Regular cardiac myocyte (primary cell): ENCODE measurements at places on chromosomes 5 and 9. TPM values are rescaled to one million over a fixed set of nuclear protein-coding genes. Genes with fewer than 3 reads are reported as not detected.

Gene DIRAS2
- 0.28 TPM in 1 of 2 replicates, not detected in the other for total RNA-seq

Gene PRR16
- total RNA-seq = 5.9 and 8.6 TPM in 2 replicates

Gene SLC36A3
- total RNA-seq = not detected in 2 replicates

Gene SGCD
- 0.77 and 0.85 TPM in 2 replicates for total RNA-seq

Gene EFNA5
- total RNA-seq = 1.4 and 2.5 TPM in 2 replicates

Gene LHX3
- under 0.01 TPM in 1 of 2 replicates, not detected in the other for total RNA-seq

Gene CNTFR
- total RNA-seq = not detected in 2 replicates

Gene DAB2
- total RNA-seq = 34.1 and 113 TPM in 2 replicates

Gene PCDHGA2
- total RNA-seq = 1.5 and 3.1 TPM in 2 replicates

Gene TSSK1B
- total RNA-seq = under 0.01 TPM in 1 of 2 replicates, not detected in the other

Gene ITK
- total RNA-seq = under 0.01 TPM in 1 of 2 replicates, not detected in the other

Gene UBE2QL1
- total RNA-seq = under 0.01 TPM in 1 of 2 replicates, not detected in the other

Gene RNF208
- total RNA-seq = 0.19 and 0.28 TPM in 2 replicates

Gene ANKRD18B
- total RNA-seq = 2.8 and 8.2 TPM in 2 replicates

Gene SPATA31D4
- total RNA-seq = not detected in 2 replicates
